H9 (cell line): ENCODE measurements at places on chromosomes 11 and 22. TPM values are rescaled to one million over a fixed set of nuclear protein-coding genes. Genes with fewer than 3 reads are reported as not detected.

DNA sequence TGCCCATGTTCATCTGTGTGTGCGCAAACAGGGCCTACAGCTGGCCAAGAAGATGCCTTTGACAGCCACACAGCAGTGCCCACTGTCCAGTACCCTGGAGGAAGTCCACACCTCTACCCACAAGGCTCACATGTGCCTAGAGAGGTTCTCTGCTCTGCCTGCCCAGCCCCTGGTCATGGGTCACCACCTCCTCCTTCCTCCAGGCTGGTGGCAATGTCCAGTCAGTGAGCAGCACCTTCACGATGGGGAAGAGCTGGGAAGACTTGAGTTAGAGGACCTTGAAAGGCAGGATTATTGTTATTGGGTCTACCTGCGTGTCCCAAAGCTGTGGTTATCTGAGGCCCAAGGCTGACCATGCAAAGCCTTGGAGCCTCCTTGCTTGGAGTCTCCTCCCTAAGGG, 28.4 kb upstream of the TTC12 start:
- no peak for DNase-seq

DNA sequence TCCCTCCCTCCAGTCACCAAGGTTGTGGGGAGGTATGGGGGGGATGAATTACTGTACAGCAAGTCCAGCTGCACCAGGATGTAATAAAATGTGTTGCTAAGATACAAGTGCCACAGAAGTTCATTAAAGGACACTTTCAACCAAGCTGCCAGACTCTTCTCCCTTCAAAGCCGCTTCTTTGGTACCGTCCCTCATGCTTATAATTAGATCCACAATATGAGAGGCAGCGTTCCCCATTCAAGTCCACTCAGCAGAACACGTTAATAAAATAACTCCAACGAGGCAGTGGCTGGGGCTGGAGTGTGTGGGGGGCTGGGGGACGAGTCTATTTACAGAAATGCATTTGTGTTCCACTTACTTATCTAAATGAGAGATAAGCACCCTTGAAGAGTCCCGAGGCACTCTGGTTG, 14.7 kb downstream of the PHF21B start:
- DNase-seq, result no peak

DNA sequence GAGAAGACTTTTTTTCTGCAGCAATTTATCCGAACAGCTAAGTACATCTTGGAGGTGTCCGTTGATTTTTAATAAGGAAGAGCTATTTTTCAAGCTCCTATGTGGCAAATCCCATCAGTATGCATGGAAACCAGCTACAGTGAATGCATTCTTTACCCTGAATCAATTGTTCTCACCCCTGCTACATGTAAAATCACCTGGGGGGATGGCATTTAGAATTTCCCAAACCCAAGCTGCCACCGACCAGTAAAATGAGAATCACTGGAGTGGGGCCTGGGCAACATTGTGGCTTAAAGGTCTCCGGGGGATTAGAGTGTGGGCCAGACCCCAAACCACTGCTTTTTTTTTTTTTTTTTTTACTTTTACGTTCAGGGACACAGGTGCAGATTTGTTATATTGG, 2.8 kb upstream of the ZNF195 start:
- DNase-seq, result no peak

GRCh38 chr22:17749605-17750395, 24.5 kb downstream of the BID start:
- no peak for DNase-seq

DNA sequence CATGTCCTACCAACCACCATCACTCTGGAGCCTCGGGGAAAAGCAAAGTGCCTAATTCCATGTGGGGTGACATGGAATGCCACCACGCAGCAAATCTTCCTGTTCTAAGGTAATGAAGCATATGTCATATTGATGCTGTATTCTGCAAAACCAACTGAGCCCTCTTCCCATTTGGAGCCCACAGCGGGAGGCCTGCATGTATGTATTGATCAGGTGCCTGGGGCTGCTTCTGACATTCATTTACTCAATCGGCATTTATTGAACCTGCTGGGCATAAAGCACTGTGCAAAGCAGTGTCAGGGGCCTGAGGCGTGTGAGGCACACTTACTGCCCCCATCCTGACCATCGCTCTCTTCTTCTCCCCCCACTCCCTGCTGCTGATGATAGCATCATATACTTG, 39.1 kb downstream of the ANKK1 start:
- no peak for DNase-seq

GRCh38 chr22:19912271-19912999, 29.1 kb upstream of the COMT start:
- DNase-seq, result peak; percentile 52

GRCh38 chr11:94148189-94148588, 19.5 kb downstream of the PANX1 start:
- DNase-seq, result no peak

- no peak for DNase-seq
Observed at GRCh38 chr22:30856741-30857502, 111.7 kb downstream of the MORC2 start.

- DNase-seq, result peak; percentile 54
Observed at GRCh38 chr11:45543808-45544422, 121.5 kb downstream of the CHST1 start.

DNA sequence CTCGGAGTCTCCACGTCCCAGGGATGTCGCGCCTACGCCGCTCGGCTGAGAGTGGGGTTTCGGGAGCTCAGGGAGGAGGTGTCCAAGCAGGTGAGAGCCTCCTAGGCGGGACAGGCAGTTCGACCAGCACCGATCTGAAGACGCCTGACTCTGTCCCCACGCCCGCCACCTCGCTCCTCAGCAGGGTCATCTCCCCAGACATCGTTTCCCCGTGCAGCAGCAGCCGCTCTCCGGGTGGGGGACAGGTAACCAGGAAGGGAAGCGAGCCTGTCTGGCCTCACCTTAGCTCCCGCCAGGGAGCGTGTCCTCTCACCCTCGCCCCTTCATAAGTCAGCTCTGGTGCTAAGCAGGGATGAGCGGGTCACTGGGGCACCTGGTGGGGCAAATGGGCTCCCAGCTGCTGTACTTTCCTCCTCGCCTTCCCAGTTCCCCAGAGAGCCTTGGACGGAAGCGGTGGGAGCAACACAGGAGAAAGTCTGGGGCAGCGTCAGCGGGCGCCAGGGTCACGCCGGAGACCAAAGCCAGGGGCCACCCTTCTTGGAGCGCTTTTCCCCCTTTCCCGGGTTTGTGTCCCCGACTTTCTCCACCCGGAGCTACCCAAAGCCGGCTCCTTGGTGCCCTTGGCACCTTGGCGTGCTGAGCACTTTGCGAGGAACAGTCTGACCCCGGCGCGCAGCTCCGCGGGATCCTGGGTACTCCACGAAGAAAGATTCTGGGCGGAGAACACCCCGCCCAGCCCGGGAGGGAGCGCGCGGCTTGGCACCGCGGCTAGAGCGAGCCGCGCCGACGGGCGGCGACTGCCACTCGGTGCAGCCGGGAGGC, 1.6 kb downstream of the SPON1 start:
- DNase-seq, result peak; percentile 48

DNA sequence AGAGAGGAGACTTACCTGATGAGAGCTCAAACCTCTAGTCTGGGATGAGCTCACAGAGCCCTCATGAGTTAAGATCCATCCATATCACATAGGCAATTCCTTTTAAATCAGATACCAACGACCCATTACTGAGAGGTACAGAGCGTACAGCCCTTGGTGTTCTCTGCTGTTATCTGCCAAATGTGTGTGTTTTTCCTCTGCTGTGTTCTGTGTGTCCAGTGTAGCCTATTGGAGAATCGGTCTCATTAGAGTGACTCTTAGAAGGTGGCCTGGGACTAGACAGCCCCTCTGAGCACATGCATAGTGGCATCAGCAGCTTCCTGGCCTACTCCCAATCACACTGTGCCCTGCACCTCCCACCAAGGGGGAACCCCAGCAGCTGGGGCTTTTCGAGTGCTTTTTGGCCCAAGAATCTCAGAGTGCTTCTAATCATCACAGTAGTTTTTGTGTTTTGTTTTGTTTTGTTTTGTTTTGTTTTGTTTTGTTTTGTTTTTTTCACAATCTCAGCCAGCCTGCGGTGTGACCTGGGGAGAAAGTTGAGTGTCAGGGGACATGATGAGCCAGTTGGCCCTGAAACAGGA, 25.4 kb downstream of the TP53AIP1 start:
- DNase-seq, result no peak

DNA sequence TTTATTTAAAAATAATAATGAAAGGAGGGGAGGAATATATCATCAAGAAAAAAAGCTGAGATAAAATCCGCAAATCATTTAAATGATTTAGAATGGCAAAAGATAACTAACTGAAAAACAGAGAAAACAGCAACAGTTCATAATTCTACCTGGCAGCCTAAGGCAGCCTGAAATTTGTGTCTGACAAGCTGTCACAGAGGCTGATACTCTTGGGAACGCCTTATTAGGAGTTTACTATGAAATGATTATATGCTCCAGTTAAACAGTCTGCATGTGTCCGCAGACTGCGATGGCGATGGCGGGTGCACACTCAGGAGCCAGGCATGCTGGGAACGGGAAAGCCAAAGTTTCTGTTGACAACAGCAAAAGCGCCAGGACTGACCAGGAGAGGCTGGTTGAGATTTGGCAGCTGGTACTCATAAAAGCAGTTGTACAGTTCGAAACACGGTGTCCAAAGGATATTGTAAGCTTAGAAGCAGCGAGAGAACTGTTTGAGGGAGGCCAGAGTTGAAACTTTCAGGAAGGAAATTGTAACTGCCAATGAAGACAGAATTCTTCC, 172.9 kb upstream of the MPPED2 start:
- DNase-seq, result no peak

DNA sequence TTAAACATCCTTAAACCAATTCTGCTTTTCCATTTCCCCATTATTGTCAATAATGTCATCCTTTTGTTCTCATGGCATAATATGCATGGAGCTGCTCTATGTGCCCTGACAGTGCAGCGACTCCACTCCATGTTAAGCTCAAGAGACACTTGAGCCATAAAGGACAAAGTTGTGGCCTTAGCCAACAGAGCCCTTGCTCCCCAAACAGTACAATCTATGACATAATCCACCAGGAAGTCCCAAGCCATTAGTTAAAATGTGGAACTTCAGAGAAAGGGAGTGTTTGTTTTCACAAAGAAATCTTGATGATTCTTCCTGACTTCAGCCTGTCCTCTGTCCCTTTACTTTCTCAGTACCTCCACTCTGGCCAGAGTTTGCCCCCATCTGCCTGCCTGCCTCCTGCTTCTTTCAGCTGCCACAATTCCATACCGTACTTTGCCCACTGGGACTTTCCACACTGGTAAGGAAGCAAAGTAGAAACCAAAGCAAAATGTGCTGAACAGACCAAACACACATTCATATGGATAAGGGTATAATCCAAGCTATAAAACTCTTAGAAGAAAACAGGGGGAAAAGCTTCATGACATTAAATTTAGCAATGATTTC, 46.3 kb upstream of the ZC3H12C start:
- DNase-seq, result no peak

DNA sequence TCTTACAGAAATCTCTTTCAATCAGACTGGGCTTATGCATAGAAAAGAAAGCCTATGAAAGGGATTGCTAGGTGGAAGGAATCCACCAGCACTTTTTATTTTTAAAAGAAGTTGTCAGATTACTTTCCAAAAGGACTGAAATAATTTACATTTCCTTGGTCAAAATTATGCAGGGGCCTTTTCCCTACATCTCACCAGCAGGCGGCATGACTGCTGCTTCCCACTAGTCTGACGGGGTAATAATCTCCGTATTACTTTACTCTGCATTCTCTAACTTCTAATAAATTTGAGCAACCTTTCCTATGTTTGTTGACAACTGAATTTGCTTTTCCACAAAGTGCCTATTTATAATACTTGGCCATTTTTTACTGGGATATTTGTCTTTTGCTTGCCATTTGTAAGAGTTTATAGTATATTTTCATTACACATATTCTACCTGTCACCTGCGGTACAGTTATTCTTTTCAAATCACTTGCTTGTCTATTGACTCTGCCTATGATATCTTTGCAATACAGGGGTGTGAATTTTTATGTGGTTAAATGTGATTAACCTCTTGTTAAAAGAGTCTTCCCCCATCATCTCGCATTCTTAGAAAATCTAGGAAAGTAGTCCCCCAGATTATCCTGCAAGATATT, 51.9 kb upstream of the USP47 start:
- no peak for DNase-seq

DNA sequence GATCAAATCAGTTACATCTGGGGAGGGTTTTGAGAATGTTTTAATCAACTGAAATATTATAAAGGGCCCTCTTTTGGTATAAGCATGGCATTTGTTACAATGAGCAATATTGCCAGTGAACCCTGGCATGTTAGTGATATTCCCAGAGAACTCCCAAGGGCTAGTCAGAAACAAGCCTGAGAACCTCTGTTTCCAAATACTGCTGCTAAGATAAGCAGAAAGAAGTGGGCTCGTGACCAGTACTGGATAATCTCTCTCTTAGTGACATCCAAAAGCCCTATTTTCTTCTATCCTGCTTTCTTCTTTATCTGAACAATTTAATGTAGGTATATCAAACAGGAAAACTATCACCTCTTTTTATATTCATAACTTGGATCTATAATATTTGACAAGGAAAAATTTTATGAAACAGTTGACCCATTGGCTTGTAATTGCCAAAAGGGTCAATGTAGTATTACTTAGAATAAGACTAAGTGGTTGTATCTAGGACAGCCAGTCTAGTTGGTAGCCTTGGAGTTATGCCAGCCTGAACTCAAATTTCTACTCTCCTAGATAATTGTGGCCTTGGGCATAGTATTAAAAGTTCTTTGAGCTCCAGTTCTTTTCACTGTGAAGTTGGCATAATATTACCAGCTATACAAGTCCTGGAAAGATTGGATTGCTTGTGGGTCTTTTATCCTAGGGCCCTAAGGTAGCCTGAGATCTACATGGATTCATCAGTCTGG, 15.7 kb downstream of the CAT start:
- DNase-seq, result no peak

DNA sequence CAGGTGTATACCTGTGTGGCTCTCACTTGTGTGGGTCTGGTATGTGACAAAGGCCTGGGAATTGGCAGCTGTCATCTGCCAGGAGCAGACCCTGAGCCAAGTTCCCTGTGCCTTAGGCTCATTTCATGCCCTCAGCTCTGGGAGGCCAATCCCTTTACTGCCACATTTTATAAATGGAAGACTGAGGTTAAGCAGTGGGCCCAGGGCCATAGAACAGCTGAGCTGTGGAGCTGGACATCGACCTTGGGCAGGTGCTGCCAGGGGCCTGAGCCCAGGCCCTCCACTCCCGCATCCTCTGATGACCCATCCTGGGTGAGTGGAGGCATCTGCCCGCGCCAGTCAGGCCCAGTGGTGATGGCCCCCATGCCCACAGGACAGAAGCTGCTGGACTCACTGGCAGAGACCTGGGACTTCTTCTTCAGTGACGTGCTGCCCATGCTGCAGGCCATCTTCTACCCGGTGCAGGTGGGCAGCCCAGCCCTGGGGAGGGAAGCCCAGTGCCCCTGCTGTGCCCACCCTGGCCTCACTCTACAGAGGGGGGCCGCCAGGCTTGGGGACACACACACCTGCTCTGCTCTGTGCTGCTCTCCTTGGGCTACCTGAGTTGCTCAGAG, 20.9 kb upstream of the ARHGAP8 start:
- no peak for DNase-seq

CHST1 gene
- 0.39 and 0.57 TPM in 2 replicates for total RNA-seq

JAML gene
- 0.35 and 0.48 TPM in 2 replicates for total RNA-seq

OR2AG1 gene
- not detected in 2 replicates for total RNA-seq

MUC6 gene
- total RNA-seq, result not detected in 2 replicates

ELMOD1 gene
- total RNA-seq, result 0.61 and 0.81 TPM in 2 replicates

TIGD3 gene
- 0.66 and 1.2 TPM in 2 replicates for total RNA-seq

IGLL1 gene
- total RNA-seq, result not detected in 2 replicates

LRRN4CL gene
- 0.59 and 0.79 TPM in 2 replicates for total RNA-seq
